ENCODE measurements at places on chromosomes 4 and X.

DNA sequence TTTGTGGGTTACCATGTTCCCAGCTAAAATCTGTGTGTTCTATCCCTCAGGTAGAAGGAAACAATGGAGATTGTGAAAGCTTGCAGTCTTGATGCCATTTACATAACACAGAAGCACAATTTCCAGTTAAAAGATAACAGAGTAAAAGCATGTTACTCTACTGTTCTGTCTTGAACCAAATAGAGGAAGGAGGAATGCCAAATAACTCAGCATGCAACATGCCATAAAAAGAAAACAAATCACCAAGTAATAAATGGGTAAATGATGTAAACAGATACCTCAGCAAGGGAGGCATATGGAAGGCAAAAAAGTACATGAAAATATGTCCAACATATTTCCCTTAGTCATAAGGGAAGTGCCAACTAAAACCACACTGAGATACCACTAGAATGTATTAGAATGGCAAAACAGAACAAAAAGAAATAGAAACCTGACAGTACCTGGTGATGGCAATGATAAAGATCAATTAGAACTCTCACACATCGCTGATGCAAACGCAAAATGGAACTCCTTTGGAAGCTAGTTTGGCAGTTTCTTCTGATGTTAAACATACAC is 502.6 kb upstream of the HS3ST1 start:
- DNase-seq: peak; percentile 7

DNA sequence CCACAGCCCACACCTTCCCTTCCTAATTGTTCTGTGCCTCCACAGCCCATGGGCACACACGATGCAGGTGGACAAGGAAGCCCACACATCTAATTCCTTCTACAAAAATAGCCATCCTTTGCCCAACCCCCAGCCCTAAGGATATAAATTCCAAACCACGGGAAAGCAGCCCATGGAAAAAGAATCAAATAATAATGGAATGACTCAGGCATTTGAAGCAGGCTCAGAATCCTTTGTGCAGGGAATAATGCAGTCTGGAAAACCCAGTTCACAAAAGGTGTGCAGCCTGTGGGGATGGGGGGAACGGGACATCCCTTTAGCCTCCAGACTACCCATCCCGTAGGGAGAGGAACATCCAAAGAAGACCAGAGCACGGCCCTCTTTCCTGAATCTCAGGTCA is 342.3 kb upstream of the GALNT7 start:
- DNase-seq: no peak

DNA sequence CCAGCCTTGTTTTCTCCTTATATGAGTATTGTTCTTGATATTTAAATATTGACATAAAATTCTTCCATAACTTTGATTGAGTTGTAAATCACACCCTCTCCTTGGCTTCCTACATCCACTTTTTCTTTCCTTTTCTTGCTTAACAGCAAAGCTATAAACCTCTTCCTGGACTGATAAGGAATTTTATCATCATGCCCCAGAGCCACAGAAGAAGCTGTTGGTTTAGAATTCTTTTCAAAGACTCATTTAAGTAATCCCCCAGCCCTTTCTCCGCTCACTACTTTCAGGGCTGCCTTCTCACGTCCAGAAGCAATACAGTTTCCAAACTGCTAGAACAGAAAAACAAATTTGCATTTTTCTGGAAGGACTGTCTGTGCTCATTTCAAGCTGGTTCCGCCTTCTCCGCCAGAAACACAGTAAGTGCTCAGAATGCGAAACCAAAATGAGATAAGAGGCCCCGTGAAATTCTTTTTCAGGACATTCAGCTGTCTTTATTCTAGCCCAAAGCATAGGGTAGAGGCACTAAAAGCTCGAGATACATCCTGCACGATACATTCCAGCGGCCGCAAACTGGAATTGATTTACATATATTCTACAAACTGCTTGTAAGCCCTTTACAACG is 849 bp downstream of the MID1 start:
- DNase-seq: peak; percentile 73

DNA sequence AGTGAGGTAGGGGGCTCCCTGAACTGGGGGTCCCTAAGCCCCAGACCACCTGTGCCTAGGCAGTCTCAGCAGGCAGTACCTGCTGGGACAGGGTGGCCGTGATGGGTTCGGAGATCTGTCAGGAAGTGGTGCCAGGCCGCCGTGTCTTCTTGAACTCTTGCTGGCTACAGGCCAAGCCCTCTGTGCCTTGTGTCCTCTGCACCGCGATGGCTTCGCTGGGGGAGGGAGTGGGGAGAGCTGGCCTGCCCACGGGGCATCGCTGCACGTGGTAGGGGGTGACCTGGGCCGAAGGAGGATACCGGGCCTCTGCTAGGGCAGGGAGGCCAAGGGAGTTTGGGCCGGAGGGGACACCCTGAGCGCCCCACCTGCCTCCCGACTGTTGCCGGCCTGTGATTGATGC is 96.7 kb upstream of the NKX1-1 start:
- no peak for DNase-seq

DNA sequence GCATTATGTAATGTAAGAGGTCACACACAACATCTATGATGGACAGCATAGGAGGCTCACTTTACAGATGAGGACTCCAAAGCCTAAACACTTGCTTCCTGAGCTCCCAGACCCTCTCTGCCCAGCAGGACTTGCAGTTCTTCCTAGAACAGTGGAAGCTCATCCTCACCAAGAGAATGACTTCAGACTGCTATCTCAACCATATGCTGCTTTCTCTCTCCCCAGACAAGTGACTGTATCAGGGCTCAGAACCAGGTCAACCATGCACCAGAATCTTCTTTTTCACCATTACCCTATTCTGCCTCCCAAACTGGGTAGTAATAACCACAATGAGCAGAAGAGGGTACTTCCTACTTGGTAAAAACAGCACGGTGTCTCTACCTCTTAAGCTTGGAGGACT is 12.2 kb downstream of the RNF150 start:
- no peak for DNase-seq

DNA sequence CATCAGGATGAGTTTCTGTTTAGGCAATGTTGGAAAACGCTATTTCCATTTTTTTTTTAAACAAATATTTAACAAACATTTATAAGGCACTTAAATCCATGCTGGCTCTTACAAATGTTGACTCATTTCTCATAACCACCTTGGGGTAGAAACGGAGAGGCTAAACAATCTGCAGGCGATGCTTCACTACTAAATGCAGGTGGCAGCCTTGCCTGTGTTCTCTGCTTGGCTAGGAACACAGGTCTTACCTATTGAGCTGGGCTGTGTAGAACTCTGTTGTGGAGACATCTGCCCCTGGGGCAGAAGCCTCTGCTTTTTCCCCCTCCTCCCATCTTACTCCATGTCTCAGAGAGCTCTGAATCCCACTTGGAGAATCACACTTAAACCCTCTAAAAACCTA is 1.4 kb upstream of the CXCL1 start:
- DNase-seq: no peak

- no peak for DNase-seq
Measured at GRCh38 chr4:75726577-75726976, 2.2 kb downstream of the USO1 start.
